RWPE2 (cell line): ENCODE measurements at places on chromosomes 5 and 9.
A peak's percentile ranks its signal among the peaks of the same experiment; 100 is the strongest.

- H3K4me3 ChIP-seq, result no peak overlapping the region
- H3K4me1 ChIP-seq, result no peaks in the 10 kb centered on the region
- no peak for DNase-seq
- H3K27ac ChIP-seq, result no peak overlapping the region
- H3K36me3 ChIP-seq, result no peaks in the 10 kb centered on the region
These were observed 268.2 kb upstream of the TAS2R1 start for GRCh38 chr5:9898319-9898718.

DNA sequence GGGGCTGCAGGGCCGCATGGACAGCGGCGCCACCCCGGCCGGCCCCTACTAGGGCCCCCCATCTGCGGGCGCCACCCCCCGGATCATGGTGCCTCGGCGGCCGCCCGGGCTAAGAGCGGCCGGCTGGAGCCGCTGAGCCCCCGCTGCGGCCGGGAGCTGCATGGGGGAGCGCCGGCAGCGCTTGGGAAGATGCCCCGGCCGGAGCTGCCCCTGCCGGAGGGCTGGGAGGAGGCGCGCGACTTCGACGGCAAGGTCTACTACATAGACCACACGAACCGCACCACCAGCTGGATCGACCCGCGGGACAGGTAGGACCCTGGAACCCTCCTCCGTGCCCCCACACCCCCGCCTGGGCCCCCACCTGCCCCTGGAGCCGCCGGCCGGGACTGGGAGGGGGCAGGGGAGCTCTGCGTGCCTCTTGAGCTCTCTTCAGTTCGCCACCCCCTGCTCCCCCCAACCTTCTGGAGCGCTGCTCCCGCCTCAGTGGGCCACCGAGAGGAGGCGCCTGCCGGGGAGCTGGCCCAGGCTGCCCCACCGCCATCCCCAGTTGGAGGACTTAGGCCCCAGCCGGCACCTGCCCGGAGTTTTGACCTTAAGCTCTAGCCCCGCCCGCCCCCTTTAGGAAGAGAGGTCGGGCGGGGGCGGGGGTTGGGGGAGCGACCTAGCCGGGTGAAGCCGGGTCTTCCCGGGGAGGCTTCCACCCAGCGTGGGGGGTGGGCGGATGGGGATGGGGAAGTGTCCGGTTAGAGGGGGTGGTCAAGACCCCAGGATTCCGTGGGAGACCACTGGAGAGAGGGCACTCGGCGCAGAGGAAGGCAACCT lies 730 bp downstream of the WWC1 start:
- peaks cover 18% of the 10 kb centered on the region for H3K36me3 ChIP-seq
- DNase-seq, result no peak
- peaks cover 56% of the 10 kb centered on the region for H3K4me1 ChIP-seq
- H3K27ac ChIP-seq, result peak overlapping the region; percentile 81

GRCh38 chr5:32339878-32340277 lies 27.1 kb upstream of the MTMR12 start:
- H3K27me3 ChIP-seq, result no peaks in the 10 kb centered on the region
- H3K4me1 ChIP-seq, result no peaks in the 10 kb centered on the region
- H3K27ac ChIP-seq, result no peak overlapping the region

DNA sequence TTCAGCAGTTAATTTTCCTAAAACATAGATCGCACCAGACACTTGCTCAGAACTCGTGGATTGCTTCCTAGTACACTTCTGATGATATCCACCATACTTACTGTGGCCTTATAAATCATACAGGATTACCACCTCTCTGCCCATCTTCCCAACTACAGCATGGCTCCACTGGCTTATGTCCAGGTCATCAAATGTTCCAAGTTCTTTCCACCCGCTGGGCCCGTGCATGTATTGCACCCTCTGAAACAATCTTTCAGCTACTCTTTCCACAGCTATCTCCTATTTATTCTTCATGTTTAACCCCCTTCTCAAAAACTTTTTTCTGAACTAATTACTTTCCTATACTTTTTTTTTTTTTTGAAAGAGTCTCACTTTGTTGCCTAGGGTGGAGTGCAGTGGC lies 18.5 kb downstream of the FBXW2 start:
- peaks cover 29% of the 10 kb centered on the region for H3K4me1 ChIP-seq
- no peak overlapping the region for H3K27ac ChIP-seq
- peaks cover 82% of the 10 kb centered on the region for H3K36me3 ChIP-seq
- DNase-seq, result no peak
- no peak overlapping the region for H3K4me3 ChIP-seq

DNA sequence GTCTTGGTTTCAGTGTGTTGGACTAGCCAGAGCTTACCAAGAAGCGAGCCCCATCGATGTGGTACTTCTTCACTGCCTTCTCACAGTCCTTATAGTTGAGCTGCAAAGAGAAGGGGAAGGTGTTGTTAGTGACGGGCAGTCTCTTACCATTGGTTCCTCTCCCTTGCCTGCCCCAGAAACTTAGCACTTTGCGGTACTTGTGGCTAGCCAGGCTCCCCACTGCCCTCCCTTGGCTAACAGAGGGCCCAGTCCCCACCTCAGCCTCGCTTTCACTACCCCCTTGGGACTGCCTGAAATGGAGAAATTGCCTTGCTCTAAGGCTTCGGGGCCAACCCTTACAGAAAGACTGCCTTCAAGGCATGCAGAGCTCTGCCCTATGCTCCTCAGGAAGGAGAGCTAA lies 4.3 kb downstream of the LCP2 start:
- H3K4me1 ChIP-seq, result no peaks in the 10 kb centered on the region
- no peak overlapping the region for H3K4me3 ChIP-seq
- H3K27ac ChIP-seq, result no peak overlapping the region

DNA sequence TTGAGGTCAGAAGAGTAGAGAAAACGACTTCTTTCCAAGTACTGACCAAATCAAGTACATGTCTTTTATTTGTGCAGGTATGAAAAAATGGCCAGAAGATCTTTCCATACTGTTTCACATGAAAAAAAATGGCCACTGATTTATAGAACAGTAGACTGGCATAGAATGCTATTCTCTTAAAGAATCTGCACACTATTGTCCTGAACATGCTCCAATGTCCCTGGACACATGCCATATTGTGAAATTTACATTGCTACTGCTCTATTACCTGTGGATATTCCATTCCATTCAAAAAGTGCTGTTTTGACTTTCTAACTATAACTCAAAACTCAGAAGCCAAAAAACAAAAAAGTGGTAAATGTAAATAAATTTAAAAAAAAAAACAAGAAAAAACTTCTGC lies 60.6 kb downstream of the FBXL17 start:
- H3K27ac ChIP-seq, result no peak overlapping the region
- DNase-seq, result no peak
- peaks cover 4% of the 10 kb centered on the region for H3K4me1 ChIP-seq

GRCh38 chr9:93238953-93239925 lies 55.3 kb downstream of the WNK2 start:
- H3K27me3 ChIP-seq, result no peaks in the 10 kb centered on the region
- no peaks in the 10 kb centered on the region for H3K36me3 ChIP-seq
- H3K4me1 ChIP-seq, result no peaks in the 10 kb centered on the region
- no peak overlapping the region for H3K27ac ChIP-seq

- no peak overlapping the region for H3K4me3 ChIP-seq
- no peaks in the 10 kb centered on the region for H3K4me1 ChIP-seq
- no peaks in the 10 kb centered on the region for H3K27me3 ChIP-seq
- H3K36me3 ChIP-seq, result no peaks in the 10 kb centered on the region
- no peak for DNase-seq
- no peak overlapping the region for H3K27ac ChIP-seq
These were observed 1035.5 kb upstream of the WWC1 start for GRCh38 chr5:167255926-167256325.

GRCh38 chr9:28808042-28808441 lies 1234.8 kb upstream of the C9orf72 start:
- H3K27ac ChIP-seq, result no peak overlapping the region
- DNase-seq, result no peak
- H3K27me3 ChIP-seq, result no peaks in the 10 kb centered on the region
- H3K4me3 ChIP-seq, result no peak overlapping the region
- H3K36me3 ChIP-seq, result no peaks in the 10 kb centered on the region

DNA sequence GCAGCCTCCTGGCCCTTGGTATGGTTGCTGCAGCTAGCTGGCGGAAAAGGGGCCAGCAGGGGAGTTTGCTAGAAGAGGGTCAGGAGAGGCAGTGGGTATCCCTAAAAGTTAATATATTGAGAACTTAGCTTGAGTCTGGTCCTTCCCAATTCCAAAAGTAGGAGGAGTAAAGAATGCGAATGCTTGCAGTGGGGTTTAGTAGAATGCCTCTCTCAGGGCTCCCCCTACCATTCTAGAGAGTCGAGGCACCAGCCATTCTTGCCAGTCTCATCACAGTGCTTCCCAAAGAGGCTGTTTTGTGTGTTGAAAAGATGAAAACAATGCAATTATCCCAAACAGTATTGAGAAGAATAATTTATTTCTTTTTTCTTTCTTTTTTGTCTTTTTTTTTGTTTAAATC lies 26.4 kb downstream of the TTC39B start:
- H3K4me3 ChIP-seq, result no peak overlapping the region
- no peaks in the 10 kb centered on the region for H3K27me3 ChIP-seq
- no peak for DNase-seq
- peaks cover 5% of the 10 kb centered on the region for H3K4me1 ChIP-seq
- no peak overlapping the region for H3K27ac ChIP-seq

DNA sequence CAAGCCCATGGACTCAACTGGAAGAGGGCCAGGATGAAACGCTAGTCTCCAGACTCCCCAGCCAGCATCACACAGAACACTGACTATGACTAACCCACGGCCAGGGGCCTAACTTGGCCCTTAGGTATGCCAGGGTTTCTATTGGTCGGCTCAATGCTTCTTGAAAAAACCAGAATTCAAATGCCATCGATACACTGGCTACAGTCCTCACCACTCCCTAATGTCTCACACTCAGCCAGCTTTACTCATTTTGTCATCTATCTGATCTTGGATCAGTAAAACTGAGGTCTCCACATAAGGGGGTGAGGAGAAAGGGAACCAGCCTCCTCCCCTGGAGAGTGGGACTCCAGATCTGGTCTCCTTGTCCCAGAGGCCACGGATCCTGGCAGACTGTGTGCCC lies 59.5 kb upstream of the FUBP3 start:
- H3K4me1 ChIP-seq, result no peaks in the 10 kb centered on the region
- DNase-seq, result no peak
- H3K27me3 ChIP-seq, result no peaks in the 10 kb centered on the region

- no peak overlapping the region for H3K4me3 ChIP-seq
- DNase-seq, result no peak
- H3K36me3 ChIP-seq, result no peaks in the 10 kb centered on the region
- no peaks in the 10 kb centered on the region for H3K27me3 ChIP-seq
- H3K27ac ChIP-seq, result no peak overlapping the region
These were observed 393.3 kb downstream of the DMRT2 start for GRCh38 chr9:1443450-1443849.

- H3K4me1 ChIP-seq, result peaks cover 29% of the 10 kb centered on the region
- peak overlapping the region; percentile 77 for H3K27ac ChIP-seq
- H3K27me3 ChIP-seq, result no peaks in the 10 kb centered on the region
- H3K4me3 ChIP-seq, result no peak overlapping the region
These were observed 17.2 kb downstream of the SPTLC1 start for GRCh38 chr9:92097997-92098482.

GRCh38 chr9:34446951-34447350 lies 11.4 kb downstream of the FAM219A start:
- no peak overlapping the region for H3K4me3 ChIP-seq
- no peaks in the 10 kb centered on the region for H3K4me1 ChIP-seq
- no peak overlapping the region for H3K27ac ChIP-seq
- H3K27me3 ChIP-seq, result no peaks in the 10 kb centered on the region
- H3K36me3 ChIP-seq, result no peaks in the 10 kb centered on the region
- DNase-seq, result no peak
